SK-N-DZ (cell line): ENCODE measurements at places on chromosomes 16 and 17.

- DNase-seq: no peak
Measured at GRCh38 chr17:66690166-66690565, 144.8 kb upstream of the CACNG5 start.

DNA sequence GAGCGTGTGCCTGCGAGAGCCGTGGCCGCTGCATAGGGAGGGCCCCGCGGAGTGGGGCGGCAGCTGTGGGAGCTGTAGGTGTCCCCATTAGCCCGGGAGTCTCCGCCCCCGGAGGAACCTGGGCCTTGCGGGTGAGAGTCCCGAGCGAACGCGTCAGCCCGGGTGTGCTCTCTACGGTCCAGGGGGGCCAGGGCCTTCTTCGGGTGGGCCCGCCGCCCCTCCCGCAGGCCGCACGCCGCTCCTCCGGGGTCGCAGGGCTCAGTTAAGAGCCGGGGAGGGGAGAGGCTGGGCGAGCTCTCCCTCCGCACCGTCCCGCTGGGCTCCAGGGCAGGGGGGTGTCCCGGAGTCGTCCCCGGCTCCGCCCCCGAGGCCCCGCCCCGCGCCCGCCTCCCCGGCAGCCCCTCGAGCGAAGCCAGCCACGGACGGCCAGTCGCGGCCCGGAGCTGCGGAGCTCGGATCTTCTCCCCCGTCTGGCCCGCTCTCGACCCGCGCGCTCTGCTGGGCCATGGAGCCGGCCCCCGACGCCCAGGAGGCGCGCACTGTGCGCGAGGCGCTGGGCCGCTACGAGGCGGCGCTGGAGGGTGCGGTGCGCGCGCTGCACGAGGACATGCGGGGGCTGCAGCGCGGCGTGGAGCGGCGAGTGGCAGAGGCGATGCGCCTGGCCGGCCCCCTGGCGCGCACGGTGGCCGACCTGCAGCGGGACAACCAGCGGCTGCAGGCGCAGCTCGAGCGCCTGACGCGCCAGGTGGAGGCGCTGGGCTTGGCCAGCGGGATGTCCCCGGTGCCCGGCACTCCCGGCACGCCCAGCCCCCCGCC, at the start of gene SMTNL2:
Gene SMTNL2 (plus strand): TSS at position 429 of the 816 bp plus-strand sequence. CDS start 77 bp downstream, at position 506.
- no peak for DNase-seq

DNA sequence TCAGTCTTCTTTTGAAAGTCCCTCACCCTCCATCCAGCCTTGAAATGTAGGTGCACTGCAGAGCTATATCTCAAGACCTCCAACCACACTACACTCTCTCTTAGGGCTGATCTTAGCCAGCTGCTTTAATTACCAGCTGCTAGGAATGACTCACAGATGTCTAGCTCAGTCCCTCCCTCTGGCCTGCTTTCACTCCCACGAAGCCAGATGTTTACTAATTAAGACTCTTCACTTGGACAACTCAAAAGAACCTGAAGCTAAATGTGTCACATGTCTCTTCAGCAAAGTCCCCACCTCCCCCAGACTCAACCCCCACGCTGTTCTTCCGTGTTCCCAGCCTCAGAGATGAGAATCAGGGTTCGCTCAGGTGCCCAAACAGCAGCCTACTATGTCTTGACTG, 2.6 kb downstream of the GTF3C1 start:
- DNase-seq: no peak

DNA sequence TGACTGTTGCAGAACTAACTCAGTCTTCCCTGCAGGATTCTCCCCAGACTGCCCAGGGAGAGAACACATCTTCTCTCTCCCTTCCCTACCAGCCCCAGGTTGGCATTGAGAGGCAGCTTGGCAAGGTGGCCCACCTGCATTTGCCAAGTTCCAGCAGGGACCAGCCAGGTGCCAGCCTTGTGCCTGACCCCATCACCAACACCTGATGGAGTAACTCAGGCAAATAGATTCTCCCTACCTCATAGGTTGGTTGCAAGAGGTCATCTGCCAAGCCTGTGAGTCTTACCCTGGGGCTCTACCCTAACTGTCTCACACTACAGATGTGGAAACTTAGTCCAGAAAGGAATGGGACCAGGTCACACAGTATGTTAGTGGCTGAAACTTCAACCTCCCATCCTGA, 20.4 kb downstream of the BEAN1 start:
- DNase-seq: no peak

DNA sequence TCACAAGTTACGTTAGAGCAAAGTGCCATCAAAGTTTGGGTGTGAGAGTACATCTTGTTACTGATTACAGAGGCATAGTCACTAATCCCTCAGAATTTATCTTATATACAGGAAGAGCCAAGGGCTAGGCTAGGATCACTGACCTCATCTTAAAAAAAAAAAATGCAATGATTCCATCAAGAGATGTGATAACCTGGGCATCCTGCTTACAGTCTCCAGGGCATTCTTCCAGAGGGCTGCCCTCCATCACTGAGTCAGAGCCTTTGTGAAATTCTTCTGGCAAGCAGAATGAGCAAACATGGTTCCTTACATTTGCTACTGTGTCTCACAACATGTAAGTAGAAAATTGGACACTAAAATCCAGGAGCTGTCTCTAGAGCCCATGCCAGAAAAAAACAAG, 410.6 kb downstream of the ZFHX3 start:
- no peak for DNase-seq

- no peak for DNase-seq
Measured at GRCh38 chr17:67217446-67217845, 27.6 kb downstream of the HELZ start.

DNA sequence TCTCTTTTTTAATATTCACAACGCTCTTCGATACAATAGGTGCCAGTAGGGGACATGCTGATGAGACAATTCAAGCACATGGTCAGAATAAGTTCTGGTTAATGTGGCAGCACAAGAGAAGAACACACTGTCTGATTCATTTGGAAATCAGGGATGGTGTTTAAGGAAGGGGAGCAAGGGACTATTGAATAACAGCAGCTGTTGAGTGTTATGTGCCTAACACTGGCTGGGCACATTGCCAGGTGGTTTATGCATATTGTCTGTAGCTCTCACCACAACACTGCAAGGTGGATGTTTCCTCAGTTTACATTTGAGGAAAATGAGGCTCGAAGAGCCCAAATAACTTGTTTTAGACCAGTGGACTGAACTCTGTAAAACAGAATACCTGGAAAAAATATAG, 44.2 kb downstream of the LYRM9 start:
- no peak for DNase-seq

DNA sequence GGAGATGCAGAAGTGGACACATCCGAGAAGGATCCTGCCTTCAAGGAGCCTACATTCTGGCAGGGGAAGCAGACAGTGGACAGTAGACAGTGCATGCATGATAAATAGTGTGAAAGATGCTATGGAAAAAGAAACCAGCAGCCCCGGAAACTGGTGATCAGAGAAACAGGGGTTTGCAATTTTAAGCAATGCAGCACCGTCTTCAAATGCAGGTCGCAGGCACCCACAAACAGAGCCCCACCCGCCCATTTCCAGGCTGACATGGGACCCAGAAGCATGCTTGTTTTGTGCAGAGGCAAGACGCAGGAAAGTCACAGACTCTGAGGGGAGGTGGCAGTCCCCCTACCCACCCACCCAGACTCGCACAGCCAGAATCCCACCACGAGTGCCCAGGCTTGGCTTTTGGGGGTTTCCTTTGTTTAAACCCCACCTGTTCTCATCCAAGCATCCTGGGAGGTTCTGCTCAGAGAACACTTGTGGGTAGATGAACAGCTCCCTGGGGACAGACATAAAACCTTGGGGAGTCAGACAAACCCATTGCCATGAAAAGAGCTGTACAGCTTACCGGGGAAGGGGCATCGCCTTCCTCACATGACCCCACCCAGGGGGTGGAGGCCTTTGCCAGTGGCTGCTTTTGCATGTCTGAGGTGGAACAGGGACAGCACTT, 114.3 kb downstream of the MGAT5B start:
- DNase-seq: no peak

DNA sequence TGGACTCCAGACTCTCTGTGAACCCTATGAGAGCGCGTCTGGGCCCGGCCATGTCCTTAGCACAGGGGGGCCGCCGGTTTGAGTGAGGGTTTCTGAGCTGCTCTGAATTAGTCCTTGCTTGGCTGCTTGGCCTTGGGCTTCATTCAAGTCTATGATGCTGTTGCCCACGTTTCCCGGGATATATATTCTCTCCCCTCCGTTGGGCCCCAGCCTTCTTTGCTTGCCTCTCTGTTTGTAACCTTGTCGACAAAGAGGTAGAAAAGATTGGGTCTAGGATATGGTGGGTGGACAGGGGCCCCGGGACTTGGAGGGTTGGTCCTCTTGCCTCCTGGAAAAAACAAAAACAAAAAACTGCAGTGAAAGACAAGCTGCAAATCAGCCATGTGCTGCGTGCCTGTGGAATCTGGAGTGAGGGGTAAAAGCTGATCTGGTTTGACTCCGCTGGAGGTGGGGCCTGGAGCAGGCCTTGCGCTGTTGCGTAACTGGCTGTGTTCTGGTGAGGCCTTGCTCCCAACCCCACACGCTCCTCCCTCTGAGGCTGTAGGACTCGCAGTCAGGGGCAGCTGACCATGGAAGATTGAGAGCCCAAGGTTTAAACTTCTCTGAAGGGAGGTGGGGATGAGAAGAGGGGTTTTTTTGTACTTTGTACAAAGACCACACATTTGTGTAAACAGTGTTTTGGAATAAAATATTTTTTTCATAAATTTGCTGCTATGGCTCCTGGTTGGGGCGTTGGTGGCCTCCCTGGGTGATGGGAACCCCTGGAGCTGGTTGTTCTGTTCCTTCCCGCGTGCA, 23.1 kb downstream of the STAT5A start:
- DNase-seq: peak; percentile 95

GRCh38 chr16:16033208-16033717, 83.8 kb downstream of the ABCC1 start:
- DNase-seq: no peak

- DNase-seq: no peak
Measured at GRCh38 chr16:57590654-57591085, 37.8 kb upstream of the ADGRG1 start.

GRCh38 chr16:67910158-67910557, 17.1 kb downstream of the PSKH1 start:
- DNase-seq: no peak

- no peak for DNase-seq
Measured at GRCh38 chr16:12763517-12763916, 40.2 kb downstream of the CPPED1 start.

- no peak for DNase-seq
Measured at GRCh38 chr16:4285167-4285566, 12.3 kb upstream of the TFAP4 start.

DNA sequence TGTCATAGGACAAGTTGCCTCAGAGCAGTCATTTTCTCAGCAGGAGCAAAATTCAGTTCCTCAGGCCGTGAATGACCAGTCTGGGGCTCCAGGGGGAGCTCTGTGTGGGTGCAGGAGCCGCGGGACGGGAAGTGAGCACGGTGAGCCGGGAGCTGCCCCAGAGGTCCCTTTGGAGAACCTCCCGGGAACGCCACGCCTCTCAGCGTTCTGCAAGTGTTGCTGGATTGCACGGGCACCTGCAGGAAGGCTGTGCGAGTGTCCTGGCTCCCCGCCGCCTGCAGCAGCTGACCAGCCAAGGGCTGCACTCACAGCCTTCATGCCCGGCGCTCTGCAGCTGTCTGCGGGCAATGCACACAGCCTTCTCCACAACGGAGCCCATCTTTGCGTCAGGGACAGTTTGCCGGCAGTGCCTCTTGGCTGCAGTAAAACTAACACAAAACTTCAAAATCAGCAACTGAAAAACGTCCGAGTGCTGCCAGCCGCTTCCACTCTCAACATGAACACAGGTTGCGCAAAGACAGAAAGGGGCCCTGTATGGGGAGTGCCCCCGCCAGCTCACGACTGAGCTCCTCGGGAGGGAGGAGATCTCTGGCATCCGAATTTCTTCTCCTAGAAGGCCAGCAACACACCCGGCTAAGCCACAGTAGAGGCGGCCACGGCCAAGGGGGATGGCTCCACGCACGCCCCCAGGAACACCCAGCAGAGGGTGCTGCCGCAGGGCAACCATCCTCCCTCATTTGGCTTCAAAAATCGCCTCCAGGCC, 16.0 kb downstream of the NDUFAF8 start:
- DNase-seq: peak; percentile 82

DNA sequence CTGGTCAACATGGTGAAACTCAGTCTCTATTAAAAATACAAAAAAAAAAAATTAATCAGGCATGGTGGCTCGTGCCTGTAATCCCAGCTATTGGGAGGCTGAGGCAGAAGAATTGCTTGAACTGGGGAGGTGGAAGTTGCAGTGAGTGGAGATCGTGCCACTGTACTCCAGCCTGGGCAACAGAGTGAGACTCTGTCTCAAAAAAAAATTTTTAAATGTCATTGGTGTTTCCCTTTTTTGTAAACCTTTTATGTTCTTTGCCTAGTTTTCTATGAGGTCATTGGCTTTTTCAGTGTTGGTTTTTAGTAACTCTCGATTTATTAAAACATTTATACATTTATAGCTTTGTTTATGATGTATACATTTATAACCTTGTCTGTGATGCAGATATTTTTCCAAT, 18.2 kb downstream of the NLRC5 start:
- DNase-seq: no peak

DNA sequence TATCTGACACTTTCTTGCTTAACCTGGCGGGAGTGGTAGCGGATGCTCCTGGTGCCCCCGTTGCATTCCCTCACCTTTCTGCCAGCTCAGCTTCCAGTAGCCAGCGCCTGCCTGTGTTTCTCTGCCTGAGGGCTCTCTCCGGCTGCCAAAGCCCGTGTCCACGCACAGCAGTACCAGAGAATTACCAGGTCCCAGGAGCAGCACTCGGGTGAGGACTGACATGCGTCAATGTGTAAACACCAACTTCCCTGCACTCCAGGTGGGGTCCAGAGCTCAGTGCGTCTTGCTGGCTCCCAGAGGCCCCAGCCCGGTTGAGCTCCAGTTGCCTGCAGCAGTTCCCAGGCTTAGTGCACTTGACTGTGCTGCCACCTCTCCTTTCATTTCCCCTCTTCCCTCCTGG, 54.8 kb downstream of the CDH13 start:
- no peak for DNase-seq
